ENCODE measurements at places on chromosomes 13 and 19.

GRCh38 chr13:26048741-26049140 lies 3.1 kb downstream of the SHISA2 start:
- no peak overlapping the region for H3K4me3 ChIP-seq
- H3K4me1 ChIP-seq = peaks cover 20% of the 10 kb centered on the region
- peaks cover 53% of the 10 kb centered on the region for H3K27me3 ChIP-seq
- H3K27ac ChIP-seq = no peak overlapping the region
- no peaks in the 10 kb centered on the region for H3K36me3 ChIP-seq
- DNase-seq = no peak

- H3K27me3 ChIP-seq = no peaks in the 10 kb centered on the region
- DNase-seq = no peak
- H3K36me3 ChIP-seq = no peaks in the 10 kb centered on the region
- H3K4me3 ChIP-seq = no peak overlapping the region
- no peaks in the 10 kb centered on the region for H3K4me1 ChIP-seq
These were observed 1132.6 kb upstream of the SLC10A2 start for GRCh38 chr13:104198801-104199200.

DNA sequence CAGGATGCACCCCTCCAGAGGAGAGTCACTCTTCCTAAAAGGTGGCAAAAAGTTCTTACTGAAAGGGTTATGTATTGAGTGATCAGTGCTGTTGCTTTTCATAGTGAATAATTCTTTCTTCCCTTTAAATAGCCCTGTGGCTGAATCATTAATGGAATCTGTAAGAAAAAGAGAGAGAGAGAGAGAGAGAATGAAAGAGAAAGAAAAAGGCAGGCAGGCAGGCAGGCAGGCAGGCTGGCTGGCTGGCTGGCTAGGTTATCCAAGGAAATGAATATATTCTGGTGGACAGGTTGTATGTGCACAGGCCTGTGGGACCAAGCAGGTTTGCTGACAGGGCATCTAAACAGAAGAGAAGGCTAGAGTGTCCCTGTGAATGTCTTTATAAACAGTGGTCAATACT lies 100.5 kb downstream of the DLEU7 start:
- no peak for DNase-seq
- no peaks in the 10 kb centered on the region for H3K36me3 ChIP-seq
- H3K4me1 ChIP-seq = no peaks in the 10 kb centered on the region
- H3K27me3 ChIP-seq = no peaks in the 10 kb centered on the region
- no peak overlapping the region for H3K4me3 ChIP-seq

DNA sequence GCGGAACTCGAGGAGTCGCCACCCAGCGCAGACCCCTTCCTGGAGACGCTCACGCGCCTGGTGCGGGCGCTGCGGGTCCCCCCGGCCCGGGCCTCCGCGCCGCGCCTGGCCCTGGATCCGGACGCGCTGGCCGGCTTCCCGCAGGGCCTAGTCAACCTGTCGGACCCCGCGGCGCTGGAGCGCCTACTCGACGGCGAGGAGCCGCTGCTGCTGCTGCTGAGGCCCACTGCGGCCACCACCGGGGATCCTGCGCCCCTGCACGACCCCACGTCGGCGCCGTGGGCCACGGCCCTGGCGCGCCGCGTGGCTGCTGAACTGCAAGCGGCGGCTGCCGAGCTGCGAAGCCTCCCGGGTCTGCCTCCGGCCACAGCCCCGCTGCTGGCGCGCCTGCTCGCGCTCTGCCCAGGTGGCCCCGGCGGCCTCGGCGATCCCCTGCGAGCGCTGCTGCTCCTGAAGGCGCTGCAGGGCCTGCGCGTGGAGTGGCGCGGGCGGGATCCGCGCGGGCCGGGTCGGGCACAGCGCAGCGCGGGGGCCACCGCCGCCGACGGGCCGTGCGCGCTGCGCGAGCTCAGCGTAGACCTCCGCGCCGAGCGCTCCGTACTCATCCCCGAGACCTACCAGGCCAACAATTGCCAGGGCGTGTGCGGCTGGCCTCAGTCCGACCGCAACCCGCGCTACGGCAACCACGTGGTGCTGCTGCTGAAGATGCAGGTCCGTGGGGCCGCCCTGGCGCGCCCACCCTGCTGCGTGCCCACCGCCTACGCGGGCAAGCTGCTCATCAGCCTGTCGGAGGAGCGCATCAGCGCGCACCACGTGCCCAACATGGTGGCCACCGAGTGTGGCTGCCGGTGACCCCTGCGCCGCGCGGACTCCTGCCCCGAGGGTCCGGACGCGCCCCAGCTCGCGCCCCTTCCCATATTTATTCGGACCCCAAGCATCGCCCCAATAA lies 2.3 kb downstream of the AMH start:
- H3K4me3 ChIP-seq = peak overlapping the region; percentile 82
- H3K4me1 ChIP-seq = peaks cover 14% of the 10 kb centered on the region
- DNase-seq = no peak
- H3K27ac ChIP-seq = no peak overlapping the region
- H3K27me3 ChIP-seq = no peaks in the 10 kb centered on the region

- no peak for DNase-seq
- peaks cover 38% of the 10 kb centered on the region for H3K27me3 ChIP-seq
- H3K4me1 ChIP-seq = no peaks in the 10 kb centered on the region
- H3K27ac ChIP-seq = no peak overlapping the region
These were observed 46.0 kb downstream of the C13orf46 start for GRCh38 chr13:113927661-113928581.

DNA sequence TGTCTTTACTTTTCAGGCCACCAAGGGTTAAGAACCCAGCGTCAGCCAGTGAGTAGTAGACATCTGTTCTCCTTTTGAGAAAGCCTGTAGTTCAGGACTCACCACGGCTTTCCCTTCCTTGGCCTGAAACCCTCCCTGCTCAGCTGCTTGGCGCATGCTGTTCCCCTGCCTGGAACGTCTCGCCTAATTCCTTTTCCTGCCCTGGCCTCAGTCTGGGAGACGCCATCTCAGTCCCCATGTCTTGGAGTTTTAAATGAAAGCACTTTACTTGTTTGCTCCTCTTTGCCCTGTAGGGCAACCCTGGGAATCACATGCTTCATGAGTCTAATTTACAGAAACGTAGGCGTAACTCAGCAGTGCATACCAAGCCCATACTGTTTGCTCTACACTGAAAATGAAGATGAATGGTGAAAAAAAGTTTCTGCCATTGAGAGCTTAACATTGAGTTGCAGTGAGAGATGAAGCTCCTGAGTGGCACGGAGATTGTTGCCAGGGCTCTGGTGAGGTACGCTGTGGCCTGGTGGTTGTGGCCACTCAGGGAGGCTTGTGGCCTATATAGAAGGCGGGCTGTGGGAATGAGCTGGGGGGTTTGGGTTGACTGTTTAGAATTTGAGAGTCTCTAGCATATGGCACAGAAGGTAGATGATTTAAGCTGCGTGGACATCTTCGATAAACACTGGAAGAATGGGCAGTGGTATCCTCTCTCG lies 52.8 kb downstream of the GATAD2A start:
- no peak for DNase-seq
- H3K36me3 ChIP-seq = no peaks in the 10 kb centered on the region
- no peaks in the 10 kb centered on the region for H3K27me3 ChIP-seq
- H3K27ac ChIP-seq = peak overlapping the region; percentile 94

Data from naive B cell (primary cell).